ENCODE measurements at places on chromosomes 5 and 9.

- DNase-seq, result peak; percentile 44
These were observed 188.0 kb downstream of the XRCC4 start for GRCh38 chr5:83265318-83265717.

GRCh38 chr9:120726484-120726883, 12.2 kb upstream of the MEGF9 start:
- DNase-seq, result no peak

GRCh38 chr5:59317023-59317773, 576.3 kb downstream of the PDE4D start:
- no peak for DNase-seq

DNA sequence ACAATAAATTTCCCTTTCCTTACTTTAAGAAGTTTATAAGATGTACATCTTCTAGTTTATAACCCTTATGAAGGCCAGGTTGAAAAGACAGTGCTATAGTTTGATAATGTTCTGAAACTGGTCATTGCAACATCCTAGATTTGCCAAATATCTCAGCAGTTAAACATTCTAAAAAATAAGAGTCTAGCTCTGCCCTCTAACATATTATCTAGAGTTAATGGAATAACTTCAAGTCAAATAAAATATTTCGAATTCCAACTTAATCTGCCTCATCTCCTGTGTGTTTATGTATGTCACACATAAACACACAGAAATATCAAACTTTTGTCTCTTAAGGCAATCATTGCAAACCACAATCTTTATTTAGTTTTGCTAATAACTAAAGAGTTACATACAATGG, 796.6 kb downstream of the TLE1 start:
- DNase-seq, result no peak

DNA sequence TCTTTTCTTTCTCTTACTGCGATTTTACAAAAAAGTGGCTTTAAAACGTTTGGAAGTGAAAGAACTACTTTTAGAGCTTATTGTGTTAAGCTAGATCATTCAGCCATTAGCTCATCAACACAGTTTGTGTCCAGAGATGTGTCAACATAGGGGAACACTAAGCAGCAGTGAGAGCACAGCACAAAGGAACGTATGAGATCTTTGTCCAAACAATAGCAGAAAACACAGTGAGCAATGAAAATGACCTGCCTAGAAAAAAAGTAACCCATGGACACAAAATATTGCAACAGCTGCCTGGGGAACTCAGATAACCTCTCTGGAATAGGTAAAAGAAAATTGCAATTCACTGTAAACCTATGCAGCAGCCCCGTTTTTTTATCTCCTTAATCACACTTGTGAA, 372.5 kb downstream of the ARHGEF28 start:
- DNase-seq, result peak; percentile 36

GRCh38 chr5:93884254-93884653, 142.9 kb upstream of the POU5F2 start:
- no peak for DNase-seq

DNA sequence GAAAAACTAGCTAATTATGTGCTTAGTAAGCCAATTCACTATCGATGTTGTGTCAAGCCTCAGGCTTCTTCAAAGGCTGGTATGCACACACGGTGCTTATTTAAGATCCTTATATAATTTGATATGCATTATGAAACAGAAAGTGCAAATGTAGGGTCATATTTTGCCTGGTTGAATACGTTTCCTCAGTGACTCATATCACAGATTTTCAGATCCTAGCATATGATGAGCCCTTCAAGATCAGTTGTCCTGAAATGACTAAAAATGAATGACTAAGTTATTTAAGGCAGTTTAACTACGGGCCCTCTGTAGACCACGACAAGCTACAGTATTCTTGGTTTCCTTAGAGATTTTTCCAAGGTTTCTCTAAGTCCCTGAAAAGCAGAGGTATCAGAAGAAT, 778.3 kb downstream of the PRELID2 start:
- no peak for DNase-seq

DNA sequence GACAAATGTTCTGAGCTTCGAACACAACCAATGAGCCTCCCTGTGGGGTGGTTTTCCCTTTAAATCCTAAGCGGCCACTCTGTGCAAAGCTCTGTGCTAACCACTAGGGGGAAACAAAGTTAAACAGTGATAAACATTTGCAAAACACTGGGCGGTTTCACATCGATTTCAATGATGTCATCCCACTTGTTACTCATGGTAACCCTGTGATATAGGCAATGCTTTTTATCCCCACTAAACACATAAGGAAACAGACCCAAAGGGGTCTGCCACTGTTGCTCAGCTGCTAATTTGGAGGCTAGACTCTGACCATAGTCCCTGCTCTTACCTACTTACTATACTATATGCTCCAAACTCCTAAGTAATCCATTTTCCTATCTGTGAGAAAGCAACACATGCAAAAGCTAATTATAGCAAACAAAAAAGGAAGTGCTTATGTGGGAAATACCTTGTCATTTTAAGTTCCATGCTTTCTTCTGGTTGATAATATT, 57.3 kb downstream of the PTPN3 start:
- no peak for DNase-seq

DNA sequence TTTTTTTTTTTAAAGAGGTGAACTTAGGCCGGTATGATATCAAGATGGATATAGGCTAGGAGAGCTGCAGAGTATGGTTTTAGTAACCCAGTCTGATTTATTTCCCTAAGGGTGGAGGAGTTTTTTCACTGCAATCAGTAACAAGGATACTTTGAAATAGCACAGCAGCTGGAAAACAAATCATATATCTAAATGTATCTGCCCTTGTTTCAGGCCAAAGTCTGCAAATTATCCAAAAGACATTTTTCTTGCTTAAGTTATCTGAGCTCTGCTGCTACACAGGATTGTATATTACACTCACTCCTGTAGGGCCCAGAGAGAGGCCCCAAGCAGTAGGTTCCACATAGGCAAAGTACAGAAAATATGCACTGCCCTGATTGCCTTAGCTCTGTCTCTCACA, 222.4 kb downstream of the NTRK2 start:
- DNase-seq, result no peak
